ENCODE measurements at places on chromosomes 7 and 10.
A peak's percentile ranks its signal among the peaks of the same experiment; 100 is the strongest.

- no peak for DNase-seq
Measured at GRCh38 chr7:142887282-142888015, 1.9 kb upstream of the TRPV6 start.

DNA sequence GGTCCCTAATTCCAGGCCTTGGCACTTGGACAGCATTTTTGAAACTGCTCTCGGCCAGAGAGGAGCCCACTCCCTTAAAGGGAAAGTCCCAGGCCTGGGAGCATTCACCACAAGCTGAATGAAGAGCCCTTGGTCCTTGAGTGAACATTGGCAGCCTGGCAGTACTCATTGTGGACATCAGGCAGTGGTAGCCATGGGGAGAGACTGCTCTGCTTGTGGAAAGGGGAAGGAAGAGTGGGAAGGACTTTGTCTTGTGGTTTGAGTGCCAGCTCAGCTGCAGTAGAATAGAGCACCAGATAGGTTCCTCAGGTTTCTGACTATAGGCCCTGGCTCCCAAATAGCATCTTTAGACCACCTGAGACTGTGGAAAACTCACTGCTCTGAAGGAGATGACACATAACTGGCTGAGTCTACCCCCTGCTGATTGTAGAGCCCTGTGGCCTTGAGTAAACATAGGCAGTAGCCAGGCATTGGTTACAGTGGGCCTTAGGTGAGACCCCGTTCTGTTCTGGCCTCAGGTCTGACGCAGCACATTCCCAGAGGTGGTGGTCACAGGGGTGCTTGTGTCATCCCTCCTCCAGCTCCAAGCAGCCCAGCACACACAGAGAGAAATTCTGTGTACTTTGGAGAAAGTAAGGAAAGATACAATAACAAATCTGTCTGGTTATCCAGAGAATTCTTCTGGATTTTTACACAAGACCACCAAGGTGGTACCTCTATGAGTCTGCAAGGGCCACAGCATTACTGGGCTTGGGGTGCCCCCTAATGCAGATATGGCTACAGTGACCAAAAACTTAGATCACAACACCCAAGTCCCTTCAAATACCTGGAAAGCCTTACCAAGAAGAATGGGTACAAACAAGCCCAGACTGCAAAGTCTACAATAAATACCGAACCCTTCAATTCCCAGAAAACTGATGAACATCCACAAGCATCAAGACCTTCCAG lies 153.8 kb downstream of the GNAI1 start:
- no peak for DNase-seq

DNA sequence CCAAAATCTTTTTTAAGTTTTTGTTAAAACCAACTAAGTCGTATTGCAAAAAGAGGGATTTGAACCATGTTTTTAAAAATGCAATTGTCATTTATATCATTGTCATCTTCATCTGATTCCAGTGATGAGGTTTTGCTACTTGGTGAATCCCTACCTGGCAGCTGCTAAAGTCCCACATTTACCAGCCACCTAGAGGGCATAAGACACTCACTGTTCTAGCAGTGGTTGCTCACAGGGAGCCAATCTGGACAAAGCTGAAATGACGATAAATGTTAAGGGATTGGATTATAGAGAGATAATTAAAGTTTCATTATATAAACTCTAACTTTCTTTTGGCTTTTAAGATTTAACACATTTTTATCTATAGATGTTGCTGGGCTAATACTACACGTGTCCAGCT lies 18.7 kb downstream of the KIFBP start:
- no peak for DNase-seq

DNA sequence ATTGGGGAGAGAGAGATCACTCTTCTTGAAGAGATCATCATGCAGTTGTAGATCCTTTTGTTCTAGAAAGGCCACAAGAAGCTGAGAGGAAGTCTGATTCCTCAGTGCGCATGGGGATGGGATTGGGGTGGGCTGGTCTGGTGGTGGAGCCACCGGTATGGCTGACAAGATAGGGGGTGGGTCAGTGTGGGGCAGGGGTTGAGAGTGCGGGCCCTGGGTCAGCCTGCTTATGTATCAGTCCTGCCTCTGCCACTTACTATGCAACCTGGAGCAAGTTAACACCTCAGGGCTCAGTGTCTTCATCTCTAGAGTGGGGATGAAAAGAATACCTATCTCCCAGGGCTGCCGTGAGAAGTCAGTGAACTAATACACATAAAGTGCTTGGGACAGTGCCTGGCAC lies 8.0 kb downstream of the SMARCD3 start:
- no peak for DNase-seq

DNA sequence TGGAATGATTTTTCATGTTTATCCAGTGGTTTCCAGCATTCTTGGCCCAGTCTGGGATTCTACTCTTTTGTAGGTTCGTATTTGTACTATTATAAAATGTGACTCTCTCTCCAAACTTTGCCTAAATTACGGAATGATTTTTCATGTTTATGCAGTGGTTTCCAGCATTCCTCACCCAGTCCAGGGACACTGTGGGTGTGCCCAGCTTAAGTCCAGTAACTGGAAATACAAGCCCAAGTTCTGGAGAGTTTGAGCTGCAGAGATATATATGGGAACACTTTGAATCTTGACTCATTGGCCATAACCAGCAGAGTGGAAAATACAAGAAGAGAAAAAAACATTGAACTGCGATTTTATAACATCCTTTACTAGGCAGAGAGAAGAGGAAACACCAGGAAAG lies 5.9 kb upstream of the MAGI2 start:
- DNase-seq, result peak; percentile 91

- no peak for DNase-seq
Measured at GRCh38 chr10:35495521-35496119, 109.5 kb upstream of the GJD4 start.

DNA sequence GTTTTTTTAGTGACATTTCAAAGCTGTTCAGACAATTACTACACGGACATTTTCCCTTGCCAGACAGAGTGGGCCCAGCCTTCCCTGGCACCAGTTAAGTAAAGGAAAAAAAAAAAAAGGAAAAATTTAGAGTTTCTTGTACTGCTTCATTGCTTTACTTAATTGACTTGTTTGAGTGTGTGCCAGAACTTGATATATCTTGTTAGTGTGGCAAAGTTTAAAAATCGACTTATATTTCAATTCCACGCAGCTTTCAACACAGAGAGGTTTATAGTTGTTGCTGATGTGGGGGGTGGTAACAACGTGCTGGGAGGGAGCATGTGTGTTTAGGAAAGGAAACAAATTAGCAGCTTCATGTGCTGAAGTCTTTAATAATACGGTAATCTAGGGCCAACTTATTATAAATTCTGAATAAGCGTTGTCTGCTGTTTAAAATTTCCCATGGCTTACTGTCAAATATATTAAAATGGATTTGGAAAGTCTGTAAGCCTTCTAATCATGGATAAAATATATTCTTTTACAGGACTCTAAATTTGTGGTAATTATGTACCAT lies 1104.6 kb downstream of the SORCS3 start:
- DNase-seq, result no peak

DNA sequence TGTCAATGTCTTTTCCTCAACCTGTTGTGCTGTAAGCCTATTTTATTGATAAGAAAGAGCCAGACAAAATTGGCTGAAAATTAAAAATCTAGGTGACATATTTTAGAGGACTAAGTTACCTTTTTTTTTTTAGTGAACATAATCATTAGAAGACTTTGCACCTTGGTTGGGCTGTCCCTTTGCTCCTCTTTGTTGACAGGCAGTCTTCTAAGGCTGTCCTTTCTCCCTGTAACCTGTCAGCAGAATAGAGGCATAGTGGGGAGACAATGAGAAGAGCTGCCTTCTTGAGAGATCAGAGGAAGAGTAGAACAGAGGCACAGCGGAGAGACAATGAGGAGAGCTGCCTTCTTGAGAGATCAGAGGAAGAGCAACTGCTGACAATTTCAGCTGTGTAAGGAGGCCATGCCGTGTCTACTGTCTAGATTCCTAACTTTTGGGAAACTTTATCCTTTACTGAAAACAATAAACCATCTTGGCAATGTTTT lies 238.3 kb upstream of the FZD1 start:
- DNase-seq, result no peak

DNA sequence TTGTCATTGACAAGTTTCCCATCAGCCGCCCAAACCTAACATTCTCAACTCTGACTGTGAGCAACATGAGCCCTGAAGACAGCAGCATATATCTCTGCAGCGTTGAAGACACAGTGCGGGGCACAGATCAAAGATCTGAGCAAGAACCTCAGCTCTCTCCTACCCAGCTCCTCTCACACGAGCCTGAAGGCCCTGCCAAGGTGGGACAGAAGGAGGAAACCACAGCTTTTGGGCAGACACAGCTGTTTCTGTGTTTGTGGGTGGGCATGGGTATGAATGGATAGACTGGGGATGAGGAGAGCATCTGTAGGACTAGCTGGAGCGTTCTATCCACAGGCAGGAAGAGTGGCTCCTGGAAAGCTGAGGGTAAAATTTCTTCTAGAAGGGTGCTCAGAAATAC lies 8.5 kb upstream of the PRSS1 start:
- no peak for DNase-seq

- DNase-seq, result no peak
Measured at GRCh38 chr10:87619705-87620104, 40.0 kb upstream of the PAPSS2 start.

- DNase-seq, result no peak
Measured at GRCh38 chr10:46263831-46264268, 22.9 kb upstream of the ANTXRL start.

All from stromal cell of bone marrow (primary cell).